ENCODE measurements at places on chromosomes 3 and 15. TPM values are rescaled to one million over a fixed set of nuclear protein-coding genes. Genes with fewer than 3 reads are reported as not detected.

The OIP5 gene
- 5.3 TPM for total RNA-seq

The NAALADL2 gene
- total RNA-seq, result 27.9 TPM

The CADM2 gene
- 3.1 TPM for total RNA-seq

The ACKR2 gene
- 1.2 TPM for total RNA-seq

The FMN1 gene
- total RNA-seq, result 1.6 TPM

GRCh38 chr3:51156147-51156546, 228.9 kb upstream of the MANF start:
- H3K4me3 ChIP-seq, result no peak overlapping the region
- H3K27me3 ChIP-seq, result no peaks in the 10 kb centered on the region
- H3K27ac ChIP-seq, result no peak overlapping the region
- peaks cover 3% of the 10 kb centered on the region for H3K36me3 ChIP-seq
- H3K4me1 ChIP-seq, result no peaks in the 10 kb centered on the region

DNA sequence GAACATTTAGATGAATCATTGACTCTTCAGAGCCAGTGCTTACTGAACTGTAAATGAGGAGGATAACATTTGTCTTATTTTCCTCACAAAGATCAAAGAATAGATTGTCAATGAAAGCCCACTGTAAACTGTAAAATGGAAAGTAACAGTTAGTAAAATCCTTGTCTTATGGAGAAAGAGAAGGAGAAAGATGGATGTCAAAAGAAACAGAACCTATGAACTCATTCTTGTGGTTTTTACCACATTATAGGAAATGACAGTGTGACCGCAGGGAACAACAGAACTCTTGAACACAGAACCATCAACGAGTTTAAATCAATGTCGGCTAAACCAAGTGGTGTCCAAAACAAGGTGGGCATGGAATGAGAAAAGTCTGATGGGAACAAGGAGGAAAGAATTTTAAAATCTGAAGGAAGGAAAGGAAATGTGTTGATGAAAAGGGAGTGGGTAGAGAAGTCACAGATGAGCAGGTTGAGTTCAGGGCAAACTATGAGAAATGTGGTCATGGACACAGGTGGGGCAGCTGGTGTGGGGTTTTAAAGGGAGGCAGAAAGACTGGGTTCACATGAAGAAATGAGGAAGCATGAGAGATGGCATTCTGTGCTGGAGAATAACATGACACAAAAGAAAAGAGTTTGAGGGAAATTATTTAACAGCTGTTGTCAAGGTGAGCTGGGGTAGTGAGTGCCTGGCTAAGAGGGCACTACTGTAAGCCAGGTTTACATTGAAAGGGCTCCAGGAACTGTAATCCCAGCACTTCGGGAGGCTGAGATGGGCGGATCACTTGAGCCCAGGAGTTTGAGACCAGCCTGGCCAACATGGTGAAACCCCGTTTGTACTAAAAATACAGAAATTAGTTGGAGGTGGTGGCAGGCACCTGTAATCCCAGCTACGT, 42.4 kb upstream of the ETV5 start:
- H3K4me1 ChIP-seq, result peaks cover 3% of the 10 kb centered on the region
- H3K4me3 ChIP-seq, result no peak overlapping the region
- no peaks in the 10 kb centered on the region for H3K36me3 ChIP-seq
- H3K27me3 ChIP-seq, result no peaks in the 10 kb centered on the region

DNA sequence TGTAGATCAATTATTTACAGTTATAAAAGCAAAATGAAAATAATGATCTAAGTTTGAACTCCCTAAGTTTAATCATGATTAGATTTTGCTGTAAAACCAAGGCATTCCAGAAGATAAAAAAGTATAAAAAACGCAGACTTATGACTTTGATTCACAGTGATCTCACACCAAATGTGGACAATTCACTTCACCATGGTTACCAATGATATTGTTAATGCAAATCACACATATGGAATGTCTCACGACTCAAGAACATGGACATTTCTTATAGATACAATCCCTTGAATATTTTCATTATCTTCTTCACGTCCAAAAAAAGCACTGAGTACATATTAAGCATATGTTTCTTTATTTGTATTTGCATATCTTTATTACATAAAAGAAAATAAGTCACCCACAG, 1054.2 kb downstream of the NAALADL2 start:
- peaks cover 20% of the 10 kb centered on the region for H3K4me1 ChIP-seq
- no peak for DNase-seq
- no peak overlapping the region for H3K27ac ChIP-seq
- no peak overlapping the region for H3K4me3 ChIP-seq
- H3K27me3 ChIP-seq, result no peaks in the 10 kb centered on the region

- DNase-seq, result no peak
- no peaks in the 10 kb centered on the region for H3K27me3 ChIP-seq
- no peak overlapping the region for H3K27ac ChIP-seq
- H3K36me3 ChIP-seq, result peaks cover 30% of the 10 kb centered on the region
- H3K4me3 ChIP-seq, result no peak overlapping the region
Observed at GRCh38 chr15:57533448-57533799, 58.3 kb upstream of the MYZAP start.

DNA sequence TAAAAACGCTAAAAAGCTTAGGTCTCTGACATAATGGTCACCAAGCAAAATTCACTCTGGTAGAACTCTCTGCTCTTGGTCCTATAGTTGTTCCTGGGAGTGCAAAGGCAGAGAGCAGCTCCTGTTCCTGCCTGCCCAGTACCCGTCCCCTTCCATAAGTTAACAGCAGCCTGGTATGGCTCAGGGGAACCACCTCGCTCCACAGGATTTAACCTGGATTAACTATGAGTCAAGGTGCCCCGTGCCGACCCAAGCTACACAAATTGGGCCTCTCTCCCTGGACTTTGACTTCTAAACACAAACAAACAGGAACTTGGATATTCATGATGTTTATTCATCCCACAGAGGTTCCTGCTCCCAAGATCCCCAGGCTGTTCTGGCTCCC, 32.1 kb downstream of the SCAP start:
- no peaks in the 10 kb centered on the region for H3K27me3 ChIP-seq
- peak overlapping the region; percentile 81 for H3K27ac ChIP-seq
- DNase-seq, result no peak
- H3K4me3 ChIP-seq, result no peak overlapping the region
- peaks cover 16% of the 10 kb centered on the region for H3K4me1 ChIP-seq
- H3K36me3 ChIP-seq, result peaks cover 29% of the 10 kb centered on the region

GRCh38 chr15:47409600-47409999, 307.7 kb upstream of the SEMA6D start:
- H3K27me3 ChIP-seq, result no peaks in the 10 kb centered on the region
- no peaks in the 10 kb centered on the region for H3K36me3 ChIP-seq
- no peak overlapping the region for H3K27ac ChIP-seq
- no peak overlapping the region for H3K4me3 ChIP-seq
- H3K4me1 ChIP-seq, result peaks cover 37% of the 10 kb centered on the region

DNA sequence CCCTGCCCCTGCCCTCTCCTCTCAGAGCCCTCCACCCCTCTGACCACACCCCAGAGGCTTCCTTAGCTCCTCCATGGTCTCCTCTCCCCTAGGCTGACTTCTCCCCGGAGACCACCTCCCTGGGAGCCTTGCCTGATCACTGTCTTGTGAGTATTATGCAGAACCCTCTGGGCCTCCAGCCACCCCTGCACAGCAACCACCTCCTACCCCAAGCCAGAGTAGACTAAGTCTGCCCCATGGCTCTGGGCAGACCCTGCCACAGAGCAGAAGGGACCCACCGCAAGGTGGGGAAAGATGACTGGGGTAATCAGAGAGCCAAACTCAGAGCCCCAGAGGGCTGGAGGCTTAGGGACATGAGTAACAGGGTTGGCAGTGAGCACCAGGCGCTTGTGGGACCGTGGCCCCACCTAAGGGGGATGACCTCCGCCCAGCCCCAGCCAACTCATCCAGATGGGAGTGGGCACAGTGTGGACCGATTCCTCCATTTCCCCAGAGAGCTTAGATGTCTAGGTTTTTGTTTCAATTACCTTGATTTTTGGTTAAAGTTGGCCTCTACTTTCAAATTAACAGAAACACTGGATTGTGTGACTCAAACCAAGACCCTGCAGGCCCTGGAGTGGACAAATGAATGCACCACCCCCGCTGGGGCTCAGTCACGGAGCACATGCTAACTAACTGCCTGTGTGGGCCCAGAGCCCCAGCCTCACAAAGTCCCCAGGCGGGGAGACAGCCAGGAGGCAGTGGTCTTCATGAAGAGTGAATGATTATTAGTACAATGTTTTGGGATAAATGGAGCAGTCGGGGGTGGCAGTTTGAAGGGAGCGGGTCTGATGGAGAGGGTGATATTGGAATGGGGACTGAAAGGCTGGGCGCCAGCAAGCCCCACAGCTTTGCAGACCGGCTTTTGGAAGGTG, 119.4 kb upstream of the PRR20G start:
- H3K4me1 ChIP-seq, result no peaks in the 10 kb centered on the region
- DNase-seq, result no peak
- H3K36me3 ChIP-seq, result no peaks in the 10 kb centered on the region
- peaks cover 26% of the 10 kb centered on the region for H3K27me3 ChIP-seq
- no peak overlapping the region for H3K4me3 ChIP-seq

GRCh38 chr15:67174864-67175573, 79.4 kb downstream of the AAGAB start:
- no peak overlapping the region for H3K4me3 ChIP-seq
- no peak for DNase-seq
- no peaks in the 10 kb centered on the region for H3K27me3 ChIP-seq
- peaks cover 46% of the 10 kb centered on the region for H3K4me1 ChIP-seq
- H3K36me3 ChIP-seq, result peaks cover 46% of the 10 kb centered on the region

DNA sequence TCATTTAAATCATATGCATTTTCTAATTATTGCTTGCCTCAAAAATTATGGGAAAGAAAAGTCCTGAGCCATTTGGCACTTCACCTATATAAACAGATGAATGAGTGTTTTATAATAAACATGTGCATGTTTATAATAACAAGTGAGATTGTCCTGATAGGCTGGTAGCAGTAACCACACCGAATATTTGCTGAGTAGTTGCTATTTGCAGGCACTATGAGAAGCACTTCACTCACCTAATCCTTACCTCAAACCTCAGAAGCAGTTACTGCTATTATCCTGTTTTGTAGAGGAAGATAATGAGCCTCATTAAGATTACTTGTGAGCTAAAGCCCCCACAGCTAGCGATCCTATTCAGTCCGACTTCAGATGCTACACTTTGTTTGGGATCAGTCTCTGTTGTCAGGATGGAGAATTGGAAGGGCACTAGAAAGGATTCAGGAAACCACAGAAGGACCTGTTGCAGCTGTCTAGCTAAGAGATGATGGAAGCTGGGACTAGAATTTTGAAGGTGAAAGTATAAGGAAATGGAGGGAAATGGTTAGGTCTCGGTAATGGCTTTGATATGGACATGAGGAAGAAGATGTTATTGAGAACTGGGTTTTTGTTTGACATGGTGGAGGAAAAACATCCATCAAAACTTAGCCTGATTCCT, 28.4 kb upstream of the MAGI1 start:
- peaks cover 2% of the 10 kb centered on the region for H3K36me3 ChIP-seq
- H3K27me3 ChIP-seq, result no peaks in the 10 kb centered on the region
- H3K4me1 ChIP-seq, result no peaks in the 10 kb centered on the region
- DNase-seq, result no peak

DNA sequence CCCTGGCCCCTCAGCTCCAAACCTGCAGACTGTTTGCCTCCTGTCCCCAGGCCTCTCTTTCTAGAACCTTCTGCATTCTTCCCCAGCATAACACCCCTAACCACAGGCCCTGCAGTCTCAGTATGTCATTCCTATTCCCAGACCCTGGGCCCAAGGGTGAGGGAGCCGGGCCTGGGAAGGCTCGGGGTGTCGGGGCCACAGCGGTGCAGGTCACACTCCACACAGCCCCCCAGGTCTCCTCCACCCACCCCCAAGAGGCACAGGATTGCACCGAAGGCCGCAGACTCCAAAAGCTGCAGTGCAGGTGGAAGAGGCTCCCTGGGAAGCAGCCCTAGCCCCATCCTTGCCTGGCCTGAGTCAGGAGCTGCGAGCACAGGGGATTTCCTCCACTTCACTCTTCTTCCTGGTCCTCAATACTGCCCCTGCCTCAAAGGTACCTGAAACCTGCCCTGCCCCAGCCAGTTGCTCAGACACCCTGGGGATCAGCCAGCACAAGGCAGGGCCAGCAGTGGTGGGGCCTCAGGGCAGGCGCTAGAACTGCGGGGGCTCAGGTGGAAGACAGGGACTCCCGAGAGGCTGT, 31.1 kb downstream of the TNK2 start:
- H3K4me3 ChIP-seq, result no peak overlapping the region
- H3K27ac ChIP-seq, result no peak overlapping the region
- H3K27me3 ChIP-seq, result no peaks in the 10 kb centered on the region
- no peaks in the 10 kb centered on the region for H3K4me1 ChIP-seq
- H3K36me3 ChIP-seq, result peaks cover 6% of the 10 kb centered on the region

DNA sequence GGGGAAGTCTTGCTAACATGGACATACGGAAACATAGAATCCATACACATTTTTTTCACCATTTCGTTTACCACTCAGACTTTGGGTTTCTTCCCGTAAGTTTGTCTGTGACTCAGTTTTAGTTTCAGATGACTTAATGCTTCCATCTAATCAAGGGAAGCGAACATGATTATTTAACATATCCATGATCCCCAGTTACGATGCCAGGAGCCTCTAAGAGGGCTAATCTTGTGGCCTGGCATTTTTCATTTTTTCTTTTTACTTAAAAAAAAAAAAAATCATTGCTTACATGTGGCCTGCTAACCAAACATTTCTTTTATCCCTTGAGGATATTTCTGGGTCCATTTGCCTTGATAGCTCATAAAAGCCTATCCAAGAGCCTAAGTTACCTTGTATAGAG, 20.2 kb upstream of the PLOD2 start:
- no peaks in the 10 kb centered on the region for H3K27me3 ChIP-seq
- no peak overlapping the region for H3K27ac ChIP-seq
- no peak overlapping the region for H3K4me3 ChIP-seq
- H3K4me1 ChIP-seq, result peaks cover 10% of the 10 kb centered on the region
- H3K36me3 ChIP-seq, result peaks cover 2% of the 10 kb centered on the region
